Activated CD8-positive, alpha-beta memory T cell treated with anti-CD3 and anti-CD28 coated beads, Interleukin-2, amount 10 ng/mL, durations not matched to agents 7 days and 5 days (primary cell): ENCODE measurements at places on chromosomes 3 and 15.

- no peak for DNase-seq
- H3K4me1 ChIP-seq = peaks cover 77% of the 10 kb centered on the region
- H3K4me3 ChIP-seq = no peak overlapping the region
- H3K36me3 ChIP-seq = peaks cover 14% of the 10 kb centered on the region
- H3K27ac ChIP-seq = no peak overlapping the region
These were observed 19.8 kb downstream of the ANP32A start for GRCh38 chr15:68800875-68801274.

GRCh38 chr3:78645628-78646310 lies 1122.0 kb downstream of the ROBO1 start:
- H3K4me1 ChIP-seq = no peaks in the 10 kb centered on the region
- no peaks in the 10 kb centered on the region for H3K27me3 ChIP-seq
- H3K27ac ChIP-seq = no peak overlapping the region
- no peak for DNase-seq
- no peaks in the 10 kb centered on the region for H3K36me3 ChIP-seq

GRCh38 chr15:64232400-64232799 lies 69.6 kb upstream of the PPIB start:
- no peak overlapping the region for H3K27ac ChIP-seq
- no peak for DNase-seq
- peaks cover 15% of the 10 kb centered on the region for H3K36me3 ChIP-seq
- H3K4me3 ChIP-seq = no peak overlapping the region
- H3K27me3 ChIP-seq = no peaks in the 10 kb centered on the region

DNA sequence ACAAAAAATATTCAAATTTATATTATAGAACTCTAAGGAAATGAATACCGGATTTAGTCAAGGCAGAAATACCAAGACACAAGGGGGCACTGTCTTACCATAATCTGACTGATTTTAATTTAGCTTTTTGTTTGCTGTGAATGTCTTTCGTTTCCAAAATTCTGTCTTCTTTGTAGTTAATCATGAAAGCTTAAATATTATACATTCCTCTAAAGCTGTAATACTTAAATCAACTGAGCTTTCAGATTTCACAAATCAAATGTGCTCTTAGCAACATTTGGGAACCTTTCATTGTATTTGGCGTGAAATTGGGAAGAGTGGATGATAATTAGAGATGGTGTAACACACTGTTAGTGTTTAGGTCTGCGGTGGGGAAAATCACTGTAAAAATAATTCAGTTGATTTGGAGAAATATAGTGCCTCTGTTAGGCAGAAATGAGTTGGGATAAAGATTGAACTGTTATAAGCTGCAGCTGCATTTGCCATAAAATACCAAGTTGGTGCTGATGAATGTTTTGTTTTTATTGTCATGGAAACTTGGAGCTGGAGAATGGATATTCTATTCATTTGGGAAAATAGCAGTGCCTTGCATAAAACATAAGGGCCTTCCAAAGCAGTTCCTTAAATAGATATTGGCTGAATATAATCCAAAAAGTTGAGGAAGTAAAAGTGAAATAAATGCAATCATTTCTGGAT lies 228.2 kb downstream of the TCF12 start:
- no peak overlapping the region for H3K27ac ChIP-seq
- no peaks in the 10 kb centered on the region for H3K27me3 ChIP-seq
- no peak overlapping the region for H3K4me3 ChIP-seq
- DNase-seq = no peak

DNA sequence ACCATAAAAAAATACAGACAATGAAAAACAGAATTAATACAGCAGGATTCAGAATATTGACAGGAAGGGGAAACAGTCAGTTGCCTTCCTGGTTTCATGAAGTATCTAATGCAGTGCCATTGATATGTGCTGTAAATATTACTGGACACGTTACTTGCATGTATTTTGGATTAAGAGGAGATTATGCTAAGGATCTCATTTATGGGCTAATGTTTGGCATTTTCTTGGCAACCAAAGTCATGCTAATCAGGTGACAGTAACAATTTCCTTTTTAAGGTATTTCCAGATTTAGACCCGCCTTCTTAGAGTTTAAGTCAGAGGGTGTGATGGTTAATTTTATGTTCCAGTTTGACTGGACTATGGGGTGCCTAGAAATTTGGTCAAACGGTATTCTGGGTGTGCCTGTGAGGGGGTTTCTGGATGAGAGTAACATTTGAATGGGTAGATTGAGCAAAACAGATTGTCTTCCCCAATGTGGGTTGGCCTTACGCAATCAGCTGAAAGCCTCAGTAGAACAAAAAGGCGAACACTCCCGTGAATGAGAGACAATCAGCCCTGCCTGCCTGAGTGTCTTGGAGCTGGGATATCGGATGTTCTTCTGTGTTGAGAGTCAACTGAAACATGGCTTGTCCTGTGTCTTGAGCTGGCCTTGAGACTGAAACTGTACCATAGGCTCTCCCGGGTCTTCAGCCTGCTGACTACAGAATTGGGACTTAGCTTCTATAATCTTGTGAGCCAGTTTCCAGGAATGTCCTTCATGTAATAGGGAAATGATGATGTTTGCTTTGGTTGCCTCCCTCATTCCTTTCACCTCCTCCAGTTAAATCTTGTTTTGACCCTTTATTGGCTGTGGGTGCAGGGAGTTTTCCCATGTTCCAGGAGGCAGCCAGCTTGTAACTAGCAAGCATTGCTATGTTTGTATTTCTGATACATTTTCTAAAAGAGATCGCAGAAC lies 10.5 kb downstream of the SQOR start:
- H3K36me3 ChIP-seq = peaks cover 28% of the 10 kb centered on the region
- no peak for DNase-seq
- H3K4me3 ChIP-seq = peak overlapping the region; percentile 23
- H3K27ac ChIP-seq = peak overlapping the region; percentile 13
- no peaks in the 10 kb centered on the region for H3K27me3 ChIP-seq

DNA sequence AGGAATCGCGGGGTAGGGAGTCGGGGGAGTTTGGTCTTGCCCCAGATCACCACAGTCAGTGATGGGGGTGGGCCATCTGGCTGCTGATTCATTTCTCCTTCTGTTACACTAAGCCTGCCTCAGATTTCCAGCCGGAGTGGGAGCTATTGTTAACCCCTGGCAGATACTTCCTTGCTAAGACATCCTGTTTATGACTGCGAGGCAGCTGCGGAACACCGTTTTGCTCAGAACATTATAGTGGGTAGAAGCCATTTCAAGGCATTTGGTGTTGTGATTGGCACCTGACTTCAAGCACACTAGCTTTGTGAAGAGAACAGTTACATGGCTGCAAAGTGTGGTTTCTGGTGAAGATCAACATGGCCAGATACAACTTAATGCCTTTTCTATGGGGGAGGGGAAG lies 73.8 kb downstream of the FLNB start:
- no peaks in the 10 kb centered on the region for H3K27me3 ChIP-seq
- no peak overlapping the region for H3K4me3 ChIP-seq
- peaks cover 23% of the 10 kb centered on the region for H3K4me1 ChIP-seq
- no peak for DNase-seq

GRCh38 chr3:132253262-132253878 lies 63.8 kb upstream of the ACP3 start:
- H3K4me1 ChIP-seq = no peaks in the 10 kb centered on the region
- no peak overlapping the region for H3K4me3 ChIP-seq
- H3K27me3 ChIP-seq = peaks cover 15% of the 10 kb centered on the region
- H3K36me3 ChIP-seq = no peaks in the 10 kb centered on the region
- H3K27ac ChIP-seq = no peak overlapping the region
